ENCODE measurements at places on chromosomes 2 and 18. TPM values are rescaled to one million over a fixed set of nuclear protein-coding genes. Genes with fewer than 3 reads are reported as not detected.

GRCh38 chr18:10378688-10379420 is 75.6 kb upstream of the APCDD1 start:
- H3K4me3 ChIP-seq = no peak overlapping the region
- H3K4me1 ChIP-seq = peaks cover 20% of the 10 kb centered on the region
- DNase-seq = no peak
- H3K27me3 ChIP-seq = no peaks in the 10 kb centered on the region

GRCh38 chr2:182506606-182507005 is 79.8 kb upstream of the PDE1A start:
- H3K27ac ChIP-seq = no peak overlapping the region
- DNase-seq = no peak
- H3K4me3 ChIP-seq = no peak overlapping the region
- no peaks in the 10 kb centered on the region for H3K36me3 ChIP-seq

GRCh38 chr2:165870346-165870745 is 76.3 kb upstream of the GALNT3 start:
- H3K36me3 ChIP-seq = no peaks in the 10 kb centered on the region
- DNase-seq = no peak
- H3K4me1 ChIP-seq = no peaks in the 10 kb centered on the region
- no peak overlapping the region for H3K4me3 ChIP-seq
- H3K27ac ChIP-seq = no peak overlapping the region

DNA sequence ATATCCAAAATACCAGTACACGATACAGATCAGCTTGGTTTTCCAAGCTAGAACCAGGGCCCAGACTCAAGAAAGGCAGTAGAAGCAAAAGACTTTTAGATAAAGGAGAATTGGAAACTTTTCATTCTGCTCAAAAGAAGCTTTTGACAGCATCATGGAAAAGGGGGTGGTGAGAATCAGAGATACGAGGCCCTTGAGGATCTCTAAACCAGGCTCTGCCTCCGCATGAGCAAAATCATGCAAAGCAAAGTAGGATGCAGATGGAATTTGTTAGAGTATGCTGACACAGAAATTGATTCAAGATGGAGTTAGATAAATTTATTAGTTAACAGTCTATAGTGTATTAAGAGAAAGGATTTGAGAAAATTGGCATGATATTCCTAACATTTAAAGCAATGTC is 39.8 kb downstream of the FAM98A start:
- H3K27ac ChIP-seq = no peak overlapping the region
- H3K36me3 ChIP-seq = no peaks in the 10 kb centered on the region
- no peaks in the 10 kb centered on the region for H3K4me1 ChIP-seq

DNA sequence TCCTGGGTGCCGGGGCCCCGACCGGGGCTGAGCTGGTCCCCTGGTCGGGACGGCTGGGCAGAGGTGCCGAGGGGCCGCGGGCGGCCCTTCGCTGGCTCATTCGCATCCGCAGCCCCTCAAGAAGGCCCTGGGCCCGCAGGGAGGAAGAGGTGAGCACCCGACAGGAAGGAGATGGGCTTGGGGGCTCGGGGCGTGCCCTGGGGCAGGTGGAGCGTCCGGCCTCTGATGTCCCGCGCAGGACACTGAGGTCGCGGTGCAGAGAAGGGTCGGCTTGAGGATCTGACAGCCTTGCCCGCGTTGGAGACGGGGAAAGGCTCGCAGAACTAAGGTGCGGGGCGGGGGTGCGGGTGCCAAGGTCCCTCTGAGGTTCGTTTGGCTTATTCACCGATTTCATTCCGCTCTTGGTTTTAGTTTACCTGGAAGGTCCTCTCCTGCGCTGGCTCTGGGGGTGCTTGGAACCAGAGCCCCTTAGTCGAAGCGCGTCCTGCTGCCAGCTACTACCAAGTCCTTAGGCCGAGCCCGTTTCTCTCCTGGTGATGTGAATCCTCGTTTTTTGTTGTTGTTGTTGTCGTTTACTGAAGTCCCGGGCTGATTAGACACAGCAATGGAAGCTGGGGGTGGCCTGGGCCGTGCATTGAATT is 18.9 kb upstream of the CD8A start:
- no peak overlapping the region for H3K4me3 ChIP-seq
- no peaks in the 10 kb centered on the region for H3K36me3 ChIP-seq
- H3K27me3 ChIP-seq = peaks cover 14% of the 10 kb centered on the region
- DNase-seq = no peak

- no peak overlapping the region for H3K4me3 ChIP-seq
- H3K36me3 ChIP-seq = no peaks in the 10 kb centered on the region
- no peaks in the 10 kb centered on the region for H3K27me3 ChIP-seq
- H3K27ac ChIP-seq = peak overlapping the region; percentile 0
- H3K4me1 ChIP-seq = peaks cover 30% of the 10 kb centered on the region
- DNase-seq = no peak
Measured at GRCh38 chr2:160429248-160430000, 64.2 kb downstream of the RBMS1 start.

DNA sequence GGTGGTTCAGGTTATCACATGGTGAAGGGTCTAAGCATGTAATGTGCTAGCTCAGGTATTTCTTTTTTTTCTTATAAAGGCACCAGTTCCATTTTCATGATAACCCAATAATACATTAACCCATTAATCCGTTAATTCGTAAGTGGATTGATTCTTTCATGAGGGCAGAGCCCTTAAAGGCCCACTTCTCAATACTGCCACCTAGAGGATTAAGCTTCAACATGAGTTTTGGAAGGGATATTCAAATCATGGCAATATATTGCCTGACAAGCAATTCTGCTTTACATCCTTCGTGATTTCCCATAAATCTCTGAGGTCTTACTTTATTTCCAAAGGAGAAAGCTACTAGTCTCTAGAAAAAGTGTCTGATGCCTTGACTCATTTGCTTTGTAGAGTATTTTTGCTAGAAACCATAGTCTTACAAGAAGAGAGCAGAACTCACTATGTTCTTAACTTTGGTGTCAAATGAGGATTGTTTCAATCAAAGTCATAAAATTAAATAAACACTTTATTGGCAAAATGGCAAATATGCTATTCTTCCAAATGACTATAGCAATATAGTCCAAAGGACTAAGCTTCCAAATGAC is 271.3 kb downstream of the KCNS3 start:
- H3K4me3 ChIP-seq = no peak overlapping the region
- H3K27ac ChIP-seq = no peak overlapping the region
- H3K27me3 ChIP-seq = no peaks in the 10 kb centered on the region
- peaks cover 9% of the 10 kb centered on the region for H3K4me1 ChIP-seq
- no peaks in the 10 kb centered on the region for H3K36me3 ChIP-seq

DNA sequence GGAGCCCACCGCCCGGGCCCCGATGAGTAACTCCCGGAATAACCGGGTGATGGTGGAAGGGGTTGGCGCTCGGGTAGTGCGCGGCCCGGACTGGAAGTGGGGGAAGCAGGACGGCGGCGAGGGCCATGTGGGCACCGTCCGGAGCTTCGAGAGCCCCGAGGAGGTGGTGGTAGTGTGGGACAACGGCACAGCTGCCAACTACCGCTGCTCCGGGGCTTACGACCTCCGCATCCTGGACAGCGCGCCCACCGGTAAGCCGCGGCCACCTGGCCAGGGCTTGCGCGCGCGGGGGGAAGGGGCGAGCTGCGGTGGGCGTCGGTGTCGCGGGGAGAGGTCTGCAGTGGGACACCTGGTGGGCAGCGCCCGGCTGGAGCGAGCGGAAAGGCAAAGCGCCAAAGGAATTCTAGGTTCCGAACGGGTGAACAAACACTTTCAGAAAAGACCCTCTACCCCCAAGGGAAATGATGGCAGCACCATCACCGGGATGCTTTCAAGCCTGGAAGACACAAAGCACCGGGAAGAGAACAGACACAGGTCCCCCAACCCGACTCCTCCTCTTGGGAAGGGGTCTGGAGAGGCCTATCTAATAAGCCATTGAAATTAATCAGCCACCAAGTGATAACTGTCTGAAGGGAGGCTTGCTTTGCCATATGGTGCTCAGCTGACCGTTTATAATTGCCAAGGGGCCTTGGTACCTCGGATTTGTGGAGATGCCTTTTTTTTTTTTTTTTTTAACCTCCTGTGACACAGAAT is 1.1 kb downstream of the MIB1 start:
- no peaks in the 10 kb centered on the region for H3K27me3 ChIP-seq
- H3K36me3 ChIP-seq = no peaks in the 10 kb centered on the region
- no peak for DNase-seq
- peak overlapping the region; percentile 99 for H3K4me3 ChIP-seq
- H3K27ac ChIP-seq = peak overlapping the region; percentile 95

DNA sequence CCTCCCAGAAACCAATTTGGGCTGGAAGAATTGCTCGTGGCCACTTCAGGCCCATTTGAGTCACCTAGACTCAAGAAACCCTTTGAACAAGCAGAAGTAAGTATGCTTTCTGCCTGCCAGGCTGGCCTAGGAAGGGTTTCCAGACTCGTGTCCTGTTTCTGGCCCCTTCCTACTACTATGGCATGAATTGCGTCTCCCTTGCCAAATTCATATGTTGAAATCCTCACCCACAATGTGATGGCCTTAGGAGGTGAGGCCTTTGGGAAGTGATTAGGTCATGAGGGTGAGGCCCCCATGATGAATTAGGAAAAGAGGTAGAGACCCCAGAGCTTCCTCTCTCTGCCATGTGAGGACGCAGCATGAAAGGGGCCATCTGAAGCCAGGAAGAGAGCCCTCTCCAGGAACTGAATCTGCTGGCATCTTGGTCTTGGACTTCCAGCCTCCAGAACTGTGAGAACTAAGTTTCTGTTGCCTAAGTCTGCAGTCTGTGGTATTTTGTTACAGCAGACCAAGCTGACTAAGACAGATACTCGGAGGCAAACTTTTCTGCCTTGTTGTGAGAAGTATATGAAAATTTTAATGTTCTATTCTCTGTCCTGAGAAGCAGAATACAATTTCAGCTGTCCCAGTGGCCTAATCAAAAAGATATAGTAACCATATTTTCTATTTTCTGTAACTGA is 13.1 kb downstream of the GPR45 start:
- H3K4me1 ChIP-seq = no peaks in the 10 kb centered on the region
- no peaks in the 10 kb centered on the region for H3K27me3 ChIP-seq
- H3K27ac ChIP-seq = no peak overlapping the region
- no peak for DNase-seq
- no peak overlapping the region for H3K4me3 ChIP-seq

- H3K4me3 ChIP-seq = no peak overlapping the region
- H3K36me3 ChIP-seq = no peaks in the 10 kb centered on the region
- no peaks in the 10 kb centered on the region for H3K4me1 ChIP-seq
- H3K27me3 ChIP-seq = no peaks in the 10 kb centered on the region
Measured at GRCh38 chr2:66059332-66059731, 375.6 kb upstream of the MEIS1 start.

- H3K36me3 ChIP-seq = no peaks in the 10 kb centered on the region
- peak overlapping the region; percentile 50 for H3K27ac ChIP-seq
- peak; percentile 87 for DNase-seq
- H3K27me3 ChIP-seq = no peaks in the 10 kb centered on the region
Measured at GRCh38 chr2:9558948-9559381, 3.3 kb upstream of the ADAM17 start.

DNA sequence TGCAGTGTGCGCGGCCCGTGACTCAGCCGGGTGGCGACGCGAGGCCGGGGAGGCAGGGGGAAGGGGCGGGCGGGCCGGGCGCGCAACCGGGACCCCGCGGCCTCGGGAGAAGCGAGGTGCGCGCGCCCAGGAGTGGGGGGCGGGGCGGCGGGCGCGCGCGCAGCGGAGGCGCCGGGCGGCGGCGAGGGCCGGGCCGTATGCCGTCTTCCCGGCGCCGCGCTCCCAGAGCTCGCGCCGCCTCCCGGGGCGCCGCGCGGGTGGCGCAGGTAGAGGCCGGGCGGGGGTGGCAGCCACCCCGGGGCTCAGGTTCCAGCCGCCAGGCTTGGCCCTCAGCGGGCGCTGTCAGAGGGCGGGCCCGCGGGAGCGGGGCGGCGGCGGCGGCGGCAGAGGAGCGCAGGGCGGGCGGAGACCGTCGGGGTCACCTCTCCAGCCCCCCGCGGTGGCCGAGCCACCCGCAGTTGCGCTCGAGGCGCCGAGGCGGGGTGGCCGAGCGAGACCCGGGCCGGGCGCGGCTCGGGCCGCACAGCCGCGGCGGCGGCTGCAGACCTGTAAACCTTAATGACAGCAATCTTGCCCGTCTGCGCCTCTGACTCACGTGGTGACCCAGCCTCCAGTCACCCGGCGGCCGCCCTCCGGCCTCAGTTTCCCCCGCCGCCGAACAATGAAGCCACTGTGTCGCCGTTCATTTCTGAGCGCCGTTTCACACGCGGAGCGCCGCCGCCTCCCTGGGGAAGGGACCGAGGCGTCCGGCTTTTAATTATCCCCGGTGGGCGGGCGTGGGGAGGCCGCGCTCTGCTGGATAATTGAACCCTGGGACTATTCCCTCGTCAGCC is 25.3 kb upstream of the SMAD7 start:
- peak overlapping the region; percentile 49 for H3K4me3 ChIP-seq
- DNase-seq = no peak
- H3K27me3 ChIP-seq = no peaks in the 10 kb centered on the region

GRCh38 chr2:201786471-201786870 is 5.7 kb upstream of the ALS2 start:
- H3K4me1 ChIP-seq = no peaks in the 10 kb centered on the region
- no peak for DNase-seq
- no peaks in the 10 kb centered on the region for H3K27me3 ChIP-seq
- H3K36me3 ChIP-seq = no peaks in the 10 kb centered on the region

DNA sequence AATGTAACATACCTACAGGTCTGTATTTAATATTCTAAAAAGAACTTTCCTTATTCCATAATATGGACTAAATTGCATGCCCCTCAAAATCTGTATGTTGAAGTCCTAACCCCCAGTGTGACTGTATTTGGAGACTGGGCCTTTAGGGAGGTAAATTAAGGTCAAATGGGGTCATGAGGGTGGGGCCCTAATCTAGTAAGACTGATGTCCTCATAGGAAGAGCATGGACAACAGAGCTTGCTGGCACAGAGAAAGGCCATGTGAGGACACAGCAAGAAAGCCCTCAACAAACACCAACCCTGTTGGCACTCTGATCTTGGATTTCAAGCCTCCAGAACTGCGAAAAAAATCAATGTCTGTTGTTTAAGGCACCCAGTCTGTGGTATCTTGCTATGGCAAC is 18.6 kb downstream of the SF3B1 start:
- no peaks in the 10 kb centered on the region for H3K4me1 ChIP-seq
- H3K27me3 ChIP-seq = no peaks in the 10 kb centered on the region
- DNase-seq = no peak
- H3K27ac ChIP-seq = no peak overlapping the region
- peaks cover 28% of the 10 kb centered on the region for H3K36me3 ChIP-seq

DNA sequence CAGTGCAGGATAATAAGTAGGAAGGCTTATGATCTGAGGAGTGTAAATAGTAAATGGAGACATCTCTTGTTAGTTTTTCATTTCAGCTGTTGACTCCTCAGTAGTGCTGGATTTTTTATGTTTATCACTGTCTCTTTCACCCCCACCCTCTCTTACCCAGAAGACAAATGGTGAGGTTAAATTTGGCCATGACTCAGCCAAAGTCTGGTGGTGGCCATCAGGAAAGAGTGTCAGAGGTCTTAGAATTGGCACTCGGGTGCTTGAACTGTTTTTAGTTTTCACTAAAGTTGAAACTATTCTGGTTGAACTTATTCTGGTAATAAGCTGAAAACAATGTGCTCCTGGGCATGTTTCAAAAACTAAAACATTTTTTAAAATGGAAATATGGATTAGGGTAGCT is 123.3 kb downstream of the FHOD3 start:
- no peaks in the 10 kb centered on the region for H3K36me3 ChIP-seq
- DNase-seq = no peak
- H3K4me3 ChIP-seq = no peak overlapping the region
- H3K27me3 ChIP-seq = no peaks in the 10 kb centered on the region

Gene ZNF512
- 16.6 TPM for polyA plus RNA-seq

Gene ZBTB7C
- polyA plus RNA-seq = 0.58 TPM

Gene OTOF
- not detected for polyA plus RNA-seq

Gene TTLL4
- 19.6 TPM for polyA plus RNA-seq

Data from keratinocyte (primary cell).